Left ventricle myocardium inferior (tissue), 1 donor: ENCODE measurements at places on chromosomes 13 and 19. TPM values are rescaled to one million over a fixed set of nuclear protein-coding genes. Genes with fewer than 3 reads are reported as not detected.

DNA sequence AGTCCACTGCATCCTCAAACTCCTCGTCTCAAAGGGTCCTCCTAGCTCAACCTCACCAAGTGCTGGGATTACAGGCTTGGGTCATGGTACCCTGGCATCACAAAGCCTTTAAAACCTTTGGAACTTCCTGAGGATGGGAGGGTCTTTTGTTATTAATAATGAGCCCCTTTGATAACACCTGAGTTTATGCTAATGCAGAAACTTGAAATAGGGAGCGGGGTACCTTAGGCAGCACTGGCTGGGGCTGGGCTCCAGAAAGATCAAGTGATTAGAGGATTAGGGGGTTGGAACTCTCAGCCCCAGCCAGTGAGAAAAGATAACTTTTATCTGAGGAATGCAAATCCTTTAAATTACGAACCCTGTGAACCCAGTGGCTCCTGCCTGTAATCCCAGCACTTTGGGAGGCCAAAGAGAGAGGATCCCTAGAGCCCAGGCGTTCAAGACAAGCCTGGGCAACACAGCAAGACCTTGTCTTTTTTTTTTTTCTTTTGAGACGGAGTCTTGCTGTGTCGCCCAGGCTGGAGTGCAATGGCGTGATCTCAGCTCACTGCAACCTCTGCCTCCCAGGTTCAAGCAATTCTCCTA lies 9.3 kb upstream of the PSPC1 start:
- no peak for DNase-seq

Gene RANBP3
- total RNA-seq = 54.8 TPM

DNA sequence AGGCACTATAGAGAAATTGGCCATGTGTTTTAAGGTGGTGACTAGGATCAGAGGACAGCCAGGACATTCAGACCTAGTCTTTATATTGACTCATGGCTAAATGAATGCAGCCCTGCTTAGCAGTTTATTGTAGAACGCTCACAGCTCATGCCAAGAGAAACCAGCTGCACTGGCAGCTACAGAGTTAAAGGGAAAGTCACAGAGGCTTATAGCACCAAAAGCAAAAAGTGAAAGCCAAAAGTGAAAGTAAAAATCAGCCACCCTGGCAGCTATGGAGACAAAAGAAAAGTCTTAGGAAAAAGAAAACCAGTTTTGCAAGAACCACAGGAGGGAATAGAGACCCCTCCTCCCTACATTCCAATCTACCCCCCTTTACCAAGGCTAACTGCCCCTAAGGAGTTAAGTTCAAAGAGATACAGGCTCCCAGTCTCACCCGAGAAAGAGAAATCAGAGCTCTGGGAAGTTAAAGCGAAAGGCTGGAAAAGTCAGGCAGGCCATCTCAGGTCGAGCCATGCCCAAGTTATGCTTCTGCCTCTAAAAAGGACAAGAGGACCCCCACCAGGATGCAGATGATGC lies 99.0 kb downstream of the ZNF429 start:
- no peak for DNase-seq

Gene CBARP
- 0.96 TPM for total RNA-seq

Gene TMEM205
- total RNA-seq = 77.8 TPM

- DNase-seq = peak; percentile 95
Measured at GRCh38 chr19:11848594-11849469, at the start of gene ZNF439. Gene ZNF439 (plus strand): TSS chr19:11848726. CDS start chr19:11848868, 142 bp downstream.

Gene ZNF557
- 3.5 TPM for total RNA-seq

- no peak for DNase-seq
Measured at GRCh38 chr19:7641290-7642276, 4.7 kb downstream of the STXBP2 start.

- no peak for DNase-seq
Measured at GRCh38 chr13:43953370-43953769, 73.7 kb downstream of the LACC1 start.

- no peak for DNase-seq
Measured at GRCh38 chr13:48125794-48126228, 30.9 kb upstream of the MED4 start.

DNA sequence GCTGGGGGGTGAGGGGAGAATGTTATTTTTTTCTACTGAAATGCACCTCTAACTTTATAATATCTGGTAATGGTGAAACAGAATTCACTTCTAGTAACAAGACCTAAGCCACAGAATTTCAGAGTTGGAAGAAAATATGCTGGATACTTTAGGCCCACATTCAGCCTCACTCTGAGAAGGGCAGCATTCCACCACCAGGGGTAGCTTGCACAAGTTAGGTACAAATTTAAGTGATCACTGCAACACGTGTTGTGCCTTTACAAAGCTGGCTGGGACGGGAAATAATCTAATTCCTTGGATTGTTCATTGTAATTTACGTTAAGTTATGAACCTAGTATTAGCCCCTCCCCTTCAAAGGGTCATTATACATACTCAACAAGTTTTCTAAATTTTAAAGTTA lies 192.3 kb downstream of the RGCC start:
- DNase-seq = no peak

GRCh38 chr13:44276061-44276460 lies 97.6 kb upstream of the SERP2 start:
- DNase-seq = no peak

DNA sequence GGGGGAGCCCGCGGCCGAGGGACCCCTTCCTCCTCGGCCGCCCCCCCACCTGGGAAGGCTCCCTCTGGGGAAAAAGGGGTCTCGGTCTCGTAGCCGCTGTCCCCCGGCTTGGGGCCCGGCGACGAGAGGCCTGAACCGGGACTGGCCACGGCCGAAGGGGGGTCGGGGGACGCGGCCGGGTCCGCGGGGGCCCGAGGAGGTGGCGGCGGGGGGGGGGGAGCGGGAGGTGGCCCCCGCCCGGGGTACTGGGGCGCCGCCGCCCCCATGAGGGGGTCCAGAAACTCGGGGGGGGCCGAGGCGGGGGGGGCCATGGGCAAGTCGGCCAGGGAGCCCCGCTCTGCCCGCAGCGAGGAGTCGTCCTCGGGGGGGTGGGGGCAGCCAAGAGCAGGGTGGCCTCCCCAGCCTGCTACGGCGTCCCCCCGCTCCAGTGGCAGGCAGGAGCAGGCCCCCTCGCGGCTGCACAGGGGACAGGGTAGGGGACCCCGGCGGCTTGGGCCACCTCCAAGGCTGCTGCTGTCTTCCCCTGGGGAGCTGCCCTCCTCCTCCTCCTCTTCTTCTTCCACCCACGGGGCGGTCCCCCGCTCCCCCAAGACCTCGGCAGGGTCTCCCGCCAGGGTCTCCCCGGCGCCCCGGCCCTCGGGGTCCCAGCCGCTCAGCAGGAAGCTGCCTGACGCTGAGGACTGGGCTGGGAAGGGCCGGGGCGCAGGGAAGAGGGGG lies 12.9 kb downstream of the LMTK3 start:
- DNase-seq = no peak

Gene ZNF878
- total RNA-seq = 0.16 TPM

- no peak for DNase-seq
Measured at GRCh38 chr13:31195616-31196015, 4.2 kb upstream of the B3GLCT start.

Gene LYPD3
- total RNA-seq = 0.38 TPM

DNA sequence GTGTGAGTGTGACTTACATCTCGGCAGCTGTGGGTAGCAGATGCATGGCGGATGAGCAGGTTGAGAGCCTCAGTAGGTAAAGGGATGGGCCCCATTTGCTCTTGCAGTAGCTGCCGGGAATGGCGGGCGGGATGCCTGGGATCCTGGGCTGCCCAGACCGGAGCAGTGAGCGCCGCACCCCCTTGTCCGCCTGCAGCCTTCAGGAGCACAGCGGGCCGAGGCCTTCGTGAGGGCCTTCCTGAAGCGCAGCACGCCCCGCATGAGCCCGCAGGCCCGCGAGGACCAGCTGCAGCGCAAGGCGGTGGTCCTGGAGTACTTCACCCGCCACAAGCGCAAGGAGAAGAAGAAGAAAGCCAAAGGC lies 4.1 kb downstream of the POP4 start:
- no peak for DNase-seq

DNA sequence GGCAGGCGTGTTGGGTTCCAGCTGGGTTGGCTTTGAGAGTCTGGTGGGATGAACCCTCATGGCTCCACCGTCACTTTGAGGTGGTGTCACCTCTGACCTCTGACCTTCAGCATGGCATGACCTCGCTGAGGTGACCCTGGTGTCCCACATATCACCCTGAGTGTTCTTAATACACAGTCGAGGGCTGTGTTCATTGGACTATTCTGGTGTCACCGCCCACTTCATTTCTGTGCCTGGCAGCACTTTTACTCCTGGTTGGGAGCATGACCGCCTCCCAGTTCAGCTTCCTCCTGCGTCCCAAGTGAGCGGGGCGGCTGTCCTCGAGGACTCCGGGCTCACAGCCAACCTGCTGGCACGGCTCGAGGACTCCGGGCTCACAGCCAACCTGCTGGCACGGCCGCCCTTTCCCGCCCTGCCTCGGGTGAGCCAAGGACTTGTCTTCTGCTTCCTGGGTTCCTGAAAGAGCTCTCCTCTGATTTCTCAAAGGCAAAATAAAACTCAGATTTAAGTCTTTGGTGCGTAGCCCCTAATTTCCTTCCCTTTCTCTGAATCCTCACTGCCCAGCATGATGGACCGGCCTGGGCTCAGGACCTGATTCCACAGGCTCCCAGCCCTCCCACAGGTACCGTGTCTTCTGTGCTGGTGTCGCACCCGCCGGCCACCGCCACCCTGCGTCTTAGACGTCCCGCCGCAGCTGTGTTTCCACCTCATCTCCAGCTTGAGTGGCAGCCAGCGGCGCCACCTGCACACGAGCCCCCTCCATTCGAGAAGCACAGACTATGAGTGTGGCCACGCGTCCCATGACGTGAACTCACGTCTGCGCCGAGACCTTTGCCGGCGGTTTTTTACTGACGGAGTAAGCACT lies 10.4 kb downstream of the ATP4B start:
- DNase-seq = peak; percentile 89

Gene CD33
- 3.0 TPM for total RNA-seq

Gene METTL21C
- total RNA-seq = not detected

- DNase-seq = no peak
Measured at GRCh38 chr13:113813070-113813748, 50.7 kb downstream of the GAS6 start.

Gene DMRTC2
- not detected for total RNA-seq

Gene FREM2
- not detected for total RNA-seq

- DNase-seq = peak; percentile 54
Measured at GRCh38 chr19:35031072-35031881, 1.0 kb downstream of the SCN1B start.

DNA sequence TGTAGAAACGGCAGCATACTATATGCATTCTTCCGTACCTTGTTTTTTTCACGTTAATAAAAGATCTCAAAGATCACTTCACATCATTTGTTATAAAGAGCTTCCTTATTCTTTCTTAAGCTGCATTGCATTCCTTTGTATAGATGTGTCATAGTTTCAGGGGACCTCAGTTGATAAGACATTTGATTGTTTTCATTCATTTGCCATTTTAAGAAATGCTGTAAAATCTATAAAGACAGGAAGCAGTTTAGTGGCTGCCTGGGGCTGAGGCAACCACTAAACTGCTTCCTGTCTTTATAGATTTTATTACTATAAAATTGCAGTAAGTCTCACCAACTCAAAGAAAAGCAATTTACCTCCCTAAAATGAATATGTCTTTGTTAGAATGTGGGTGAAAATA lies 59.4 kb downstream of the ZDHHC20 start:
- no peak for DNase-seq

Gene PABPC3
- 0.05 TPM for total RNA-seq

Gene EFNA2
- not detected for total RNA-seq

DNA sequence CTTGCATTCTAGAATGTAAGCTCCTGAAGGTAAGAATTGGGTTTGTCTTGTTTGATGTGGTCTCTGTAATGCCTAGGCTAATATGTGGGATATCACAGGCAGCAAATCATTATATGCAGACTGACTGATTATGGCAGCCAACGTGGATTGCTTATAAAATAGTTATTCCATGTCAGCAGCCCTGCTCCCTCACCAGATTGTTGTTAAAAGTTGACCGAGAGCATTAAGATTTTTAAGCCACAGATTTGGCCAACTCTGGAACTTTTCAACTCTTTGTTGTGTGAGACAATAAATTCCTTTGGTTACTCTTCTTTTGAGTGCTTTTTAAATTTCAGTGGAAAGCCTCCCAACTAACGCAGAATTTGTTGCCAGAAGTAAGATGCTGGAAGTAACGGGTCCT lies 92.6 kb upstream of the FAM216B start:
- no peak for DNase-seq

DNA sequence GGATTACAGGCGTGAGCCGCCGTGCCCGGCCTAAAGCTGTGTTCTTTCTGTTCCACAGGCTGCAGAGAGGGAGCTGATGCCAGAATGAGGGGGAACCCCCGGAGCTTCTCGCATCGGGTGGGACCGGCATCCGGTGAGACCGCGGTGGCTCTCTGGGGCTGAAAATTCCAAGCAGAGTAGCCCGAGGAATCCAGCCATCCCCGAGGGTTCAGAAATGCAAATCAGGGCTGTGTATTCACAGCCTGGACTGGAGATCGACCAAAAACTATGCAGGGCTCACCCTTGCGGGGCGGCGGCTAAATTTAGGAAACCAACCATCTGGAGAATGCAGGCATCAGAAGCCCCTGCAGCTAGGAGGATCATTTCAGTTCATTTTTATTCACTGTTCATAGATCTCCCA lies 99.2 kb downstream of the GNG7 start:
- DNase-seq = peak; percentile 61

Gene WDR62
- 17.7 TPM for total RNA-seq

Gene SLC1A6
- total RNA-seq = not detected

Gene COL5A3
- total RNA-seq = 8.7 TPM

Gene S1PR5
- 0.11 TPM for total RNA-seq

DNA sequence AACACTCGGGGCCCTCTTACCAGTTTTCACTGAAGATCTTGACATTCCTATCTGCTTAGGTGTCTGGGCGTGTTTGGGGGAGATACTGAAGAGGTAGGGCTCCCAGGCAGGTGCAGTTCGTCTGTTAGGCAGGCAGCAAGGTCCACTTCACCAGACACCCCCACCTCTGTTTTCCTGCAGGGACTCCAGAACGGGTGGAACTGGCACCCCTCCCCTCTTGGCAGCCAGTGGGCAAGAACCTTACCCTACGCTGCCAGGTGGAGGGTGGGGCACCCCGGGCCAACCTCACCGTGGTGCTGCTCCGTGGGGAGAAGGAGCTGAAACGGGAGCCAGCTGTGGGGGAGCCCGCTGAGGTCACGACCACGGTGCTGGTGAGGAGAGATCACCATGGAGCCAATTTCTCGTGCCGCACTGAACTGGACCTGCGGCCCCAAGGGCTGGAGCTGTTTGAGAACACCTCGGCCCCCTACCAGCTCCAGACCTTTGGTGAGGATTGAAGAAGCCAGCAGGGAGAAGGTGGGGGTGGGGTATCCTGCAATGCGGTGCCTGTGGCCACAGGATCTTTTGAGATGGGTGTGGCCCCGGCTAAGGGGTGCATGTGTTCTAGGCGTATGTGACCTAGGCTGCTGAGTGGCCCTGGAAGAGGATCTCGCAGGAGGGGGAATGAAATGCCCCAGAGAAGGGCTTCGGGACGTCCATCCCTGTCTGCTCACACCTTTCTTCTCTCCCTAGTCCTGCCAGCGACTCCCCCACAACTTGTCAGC lies 3.3 kb upstream of the ICAM4 start:
- no peak for DNase-seq

DNA sequence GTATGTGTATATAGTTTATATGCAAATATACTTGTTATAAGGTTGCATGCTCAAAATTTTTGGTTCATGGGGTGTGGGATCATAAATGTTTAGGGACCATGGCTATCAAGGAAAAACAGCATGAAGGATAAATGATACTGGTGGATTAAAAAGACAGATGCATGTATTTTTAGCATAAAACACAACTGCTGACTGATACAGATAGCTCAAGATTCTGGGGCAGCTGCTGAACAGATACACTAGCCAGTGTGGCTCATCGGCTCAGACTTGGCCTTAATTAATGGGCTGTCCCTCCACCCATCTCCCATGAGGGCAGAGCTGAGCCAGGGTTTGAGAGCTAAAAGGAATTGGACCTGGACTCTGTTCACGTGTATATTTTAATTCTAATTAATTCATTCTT lies 11.4 kb downstream of the ALOX5AP start:
- DNase-seq = no peak

Gene AMH
- 1.1 TPM for total RNA-seq
